ENCODE measurements at places on chromosomes 3 and 15.

DNA sequence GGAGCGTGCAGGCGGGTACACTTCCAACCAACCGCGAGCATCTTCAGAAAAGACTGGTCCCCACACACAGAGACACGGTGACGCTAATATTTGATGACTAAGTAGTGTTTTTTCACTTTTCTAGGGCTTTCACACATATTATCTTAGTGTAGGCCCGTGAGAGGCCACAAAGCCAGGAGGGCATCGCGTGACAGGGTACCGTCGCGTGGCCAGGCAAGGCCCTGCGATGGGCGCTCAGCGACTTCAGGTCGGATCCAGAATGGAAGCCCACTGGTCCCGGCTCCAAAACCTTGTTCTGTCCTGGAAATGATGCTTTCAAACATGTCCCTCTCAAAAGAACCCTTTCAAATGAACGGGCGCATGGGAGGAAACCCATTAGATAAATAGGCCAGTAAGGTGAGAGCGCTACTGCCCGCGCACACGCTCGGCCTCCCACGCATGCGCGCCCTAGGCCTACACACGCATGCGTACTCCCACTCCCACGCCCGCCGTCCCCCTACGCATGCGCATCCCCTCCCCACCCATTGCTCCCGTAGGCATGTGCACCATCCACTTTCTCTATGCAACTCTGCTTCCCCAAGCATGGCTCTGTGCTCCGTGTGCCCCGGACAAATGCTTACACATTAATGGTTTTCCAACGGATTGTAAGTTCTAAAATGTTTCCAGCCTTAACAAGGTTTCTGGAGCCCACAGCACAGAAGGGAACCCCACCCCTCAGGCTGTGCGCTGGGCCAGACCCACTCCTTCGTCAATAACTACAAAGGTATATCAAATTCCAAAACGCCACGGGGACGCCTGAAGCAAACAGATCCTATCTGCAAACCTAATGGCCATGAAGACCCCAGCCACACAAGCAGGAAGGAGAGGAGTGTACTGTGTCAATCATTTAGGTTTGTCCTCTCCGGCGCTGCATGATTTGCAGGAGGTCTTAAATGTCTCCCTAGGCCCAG is 72.1 kb downstream of the OCA2 start:
- no peak for DNase-seq

DNA sequence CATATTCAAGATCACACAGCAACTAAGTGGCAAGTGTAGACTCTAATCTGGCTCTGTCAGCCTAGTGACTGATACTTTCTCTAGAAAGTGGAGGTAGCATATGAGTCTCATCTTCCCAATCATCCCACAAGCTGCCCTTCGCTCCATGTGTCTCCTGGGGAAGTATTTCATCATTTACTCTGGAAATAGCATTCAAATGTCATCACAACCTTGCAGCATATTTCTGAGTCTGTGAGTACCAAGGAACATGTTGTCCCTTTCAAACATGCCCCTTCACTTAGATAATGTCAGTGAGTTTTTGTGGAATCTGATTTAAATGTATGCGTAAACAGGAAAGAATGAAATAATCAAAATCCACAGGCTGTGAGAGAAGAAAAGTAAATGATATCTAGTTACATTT is 322.9 kb downstream of the SLC9A9 start:
- no peak for DNase-seq

GRCh38 chr3:82355228-82355627 is 593.8 kb upstream of the GBE1 start:
- no peak for DNase-seq

GRCh38 chr3:188157971-188158370 is 4.0 kb downstream of the LPP start:
- no peak for DNase-seq

DNA sequence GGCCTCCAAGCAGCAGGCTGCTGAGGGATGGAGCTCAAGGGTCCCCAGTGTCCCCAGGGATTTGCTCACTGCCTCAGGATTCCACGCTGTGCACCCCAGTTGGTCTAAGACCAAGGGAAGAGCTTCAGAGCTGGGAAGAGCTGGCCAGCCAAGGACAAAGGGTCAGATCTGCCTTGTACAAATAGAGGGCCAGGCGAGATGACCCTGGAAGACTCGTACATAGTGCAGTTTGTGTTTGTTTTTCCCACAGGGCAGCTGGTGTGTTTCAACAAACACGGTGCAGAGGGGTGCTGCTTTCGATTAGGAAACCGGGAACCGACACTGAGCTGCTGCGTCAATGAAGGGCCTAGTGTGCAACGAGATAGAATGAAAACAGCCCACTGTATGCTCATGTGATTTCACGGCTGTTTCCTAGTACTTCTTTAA is 56.1 kb upstream of the TRPM1 start:
- DNase-seq: no peak

GRCh38 chr15:90561344-90562244 is 31.9 kb downstream of the CRTC3 start:
- DNase-seq: no peak

GRCh38 chr15:57519806-57520205 is 71.9 kb upstream of the MYZAP start:
- DNase-seq: no peak

- no peak for DNase-seq
These were observed 42.4 kb upstream of the LARS2 start for GRCh38 chr3:45345846-45346580.

All from stimulated activated CD4-positive, alpha-beta T cell treated with anti-CD3 and anti-CD28 coated beads, TNF-alpha, amount 100 ng/mL, for 4 hours (primary cell).